Muscle of back (tissue), 13 donors: ENCODE measurements at places on chromosomes 6 and 20. TPM values are rescaled to one million over a fixed set of nuclear protein-coding genes. Genes with fewer than 3 reads are reported as not detected.

Gene CRIP3
- 1.0 TPM for polyA plus RNA-seq

Gene GRM1
- polyA plus RNA-seq, result 0.05 TPM

Gene SLC16A10
- 2.1 TPM for polyA plus RNA-seq

Gene RAD21L1
- polyA plus RNA-seq, result not detected

Gene VGLL2
- polyA plus RNA-seq, result 127 TPM

Gene ADAM33
- 54.3 TPM for polyA plus RNA-seq

Gene SEMG1
- polyA plus RNA-seq, result not detected

Gene GNMT
- polyA plus RNA-seq, result 0.92 TPM

Gene TBX18
- polyA plus RNA-seq, result 11.5 TPM

Gene FAM50B
- 8.4 TPM for polyA plus RNA-seq

Gene KHDRBS2
- 0.63 TPM for polyA plus RNA-seq

Gene GATA5
- polyA plus RNA-seq, result not detected

Gene LRRC73
- polyA plus RNA-seq, result 0.13 TPM

Gene FKBP1C
- polyA plus RNA-seq, result 0.54 TPM

Gene ANKRD66
- polyA plus RNA-seq, result 1.2 TPM

Gene MMP24
- polyA plus RNA-seq, result 0.52 TPM

Gene LY6G6D
- 0.42 TPM for polyA plus RNA-seq

Gene SOX4
- 62.1 TPM for polyA plus RNA-seq

Gene COQ3
- 9.4 TPM for polyA plus RNA-seq

Gene FNDC1
- polyA plus RNA-seq, result 205 TPM

Gene C20orf144
- polyA plus RNA-seq, result 0.24 TPM

Gene RIN2
- polyA plus RNA-seq, result 26.6 TPM

Gene PTK6
- 0.40 TPM for polyA plus RNA-seq

Gene PREP
- polyA plus RNA-seq, result 32.7 TPM

Gene KLHDC3
- polyA plus RNA-seq, result 189 TPM

Gene CLPSL2
- polyA plus RNA-seq, result not detected

Gene EMILIN3
- 34.2 TPM for polyA plus RNA-seq

Gene PGBD1
- polyA plus RNA-seq, result 7.8 TPM

Gene WFDC12
- not detected for polyA plus RNA-seq

Gene ARMC12
- polyA plus RNA-seq, result 0.76 TPM

Gene SMLR1
- 0.17 TPM for polyA plus RNA-seq

Gene OLIG3
- polyA plus RNA-seq, result not detected

Gene PDE10A
- 6.5 TPM for polyA plus RNA-seq

Gene SIRPA
- 25.8 TPM for polyA plus RNA-seq

Gene EYS
- 0.24 TPM for polyA plus RNA-seq

Gene GTSF1L
- not detected for polyA plus RNA-seq

Gene MOG
- polyA plus RNA-seq, result not detected

Gene GJE1
- not detected for polyA plus RNA-seq

Gene NHLRC1
- 2.0 TPM for polyA plus RNA-seq

Gene TBXT
- not detected for polyA plus RNA-seq

Gene RBPJL
- not detected for polyA plus RNA-seq

Gene TFAP2A
- 0.27 TPM for polyA plus RNA-seq

Gene DAAM2
- 33.0 TPM for polyA plus RNA-seq

Gene KCNK16
- polyA plus RNA-seq, result not detected

Gene COL21A1
- polyA plus RNA-seq, result 102 TPM

Gene C20orf173
- polyA plus RNA-seq, result not detected

Gene TDRD6
- 0.51 TPM for polyA plus RNA-seq

Gene PACRG
- polyA plus RNA-seq, result 1.8 TPM

Gene OR12D3
- polyA plus RNA-seq, result not detected

Gene TRIM40
- polyA plus RNA-seq, result not detected

Gene NHSL1
- polyA plus RNA-seq, result 34.1 TPM

Gene CTAGE9
- polyA plus RNA-seq, result not detected

Gene SLC22A1
- 0.24 TPM for polyA plus RNA-seq

Gene PTGIS
- 24.8 TPM for polyA plus RNA-seq

Gene ADGRF1
- polyA plus RNA-seq, result 0.07 TPM

Gene ARMH2
- polyA plus RNA-seq, result not detected

Gene MYMX
- polyA plus RNA-seq, result 22.0 TPM

Gene COX7A2
- 222 TPM for polyA plus RNA-seq
